ENCODE measurements at places on chromosomes 13 and 19.

GRCh38 chr13:40651866-40652587, 14.4 kb downstream of the FOXO1 start:
- no peak for DNase-seq

- no peak for DNase-seq
These were observed 80.1 kb downstream of the DACH1 start for GRCh38 chr13:71786875-71787274.

- DNase-seq, result no peak
These were observed 160.5 kb downstream of the TM9SF2 start for GRCh38 chr13:99661791-99662190.

DNA sequence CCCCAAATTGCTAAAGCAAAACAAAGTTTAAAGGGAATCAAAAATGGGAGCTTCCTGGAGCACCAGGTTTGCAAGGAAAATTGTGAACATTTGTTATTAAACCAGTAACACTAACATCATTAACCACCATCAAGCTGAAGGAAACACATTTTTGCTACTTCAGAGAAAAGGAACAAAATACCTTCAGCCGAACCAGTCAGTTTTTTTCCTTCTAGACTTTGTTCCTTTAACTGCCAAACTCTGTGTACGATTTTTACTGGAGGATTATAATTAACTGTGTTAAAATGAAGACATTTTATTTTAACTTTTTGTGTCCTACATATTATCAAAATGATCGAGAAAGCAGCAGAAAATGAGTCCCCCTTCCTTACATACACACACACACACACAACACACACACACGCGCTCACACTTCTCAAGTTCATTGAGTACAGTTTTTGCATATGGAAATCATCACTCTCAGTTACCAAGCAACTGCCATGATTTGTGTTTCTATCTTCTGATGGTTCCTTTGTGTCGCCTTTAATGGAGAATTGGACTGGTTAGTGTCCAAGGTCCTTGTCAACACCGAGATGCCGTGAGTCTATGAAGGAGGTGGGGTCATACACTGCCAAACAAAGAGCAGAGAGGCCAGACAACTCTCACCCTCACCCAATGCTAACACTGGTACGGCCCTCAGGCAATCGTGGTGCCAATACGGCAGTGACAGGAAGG, 9.8 kb upstream of the SERP2 start:
- no peak for DNase-seq

DNA sequence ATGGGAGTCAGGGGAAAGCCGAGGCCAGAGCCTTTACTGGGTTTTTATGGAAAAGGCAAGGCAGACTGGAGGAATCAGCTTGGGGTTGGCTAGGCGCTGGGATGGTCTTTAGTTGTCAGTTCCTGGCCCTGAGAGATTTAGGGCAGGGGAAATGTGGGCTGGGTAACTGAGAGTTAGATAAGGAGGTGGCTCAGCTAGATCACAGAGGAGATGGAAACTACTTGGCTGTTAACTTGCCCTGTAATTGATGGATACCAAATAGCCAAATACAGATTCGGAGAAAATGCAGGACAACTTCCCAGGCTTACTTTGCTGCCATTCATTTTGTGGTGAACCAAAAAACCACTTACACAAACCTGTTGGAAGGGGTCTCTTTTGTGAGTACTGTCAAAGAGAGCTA, 54.0 kb downstream of the LRCH1 start:
- no peak for DNase-seq

DNA sequence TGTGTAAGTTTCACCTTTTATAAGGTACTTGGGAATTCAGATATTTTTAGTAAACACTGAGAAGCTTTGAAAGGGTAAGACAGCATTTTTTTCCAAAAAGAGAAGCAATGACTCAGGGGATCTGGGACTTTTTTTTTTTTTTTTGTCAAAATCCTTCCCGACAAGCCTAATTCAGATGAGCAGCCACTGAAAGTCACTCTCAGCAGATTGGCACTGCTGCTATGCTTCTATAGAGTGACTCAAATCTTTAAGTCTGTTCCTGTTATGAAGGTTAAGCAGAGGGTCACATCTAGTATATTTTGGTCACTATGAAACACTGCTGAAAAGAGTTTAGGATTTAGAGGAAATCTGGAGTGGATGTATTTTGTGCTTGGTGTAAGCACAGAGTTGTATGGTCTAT, 571.1 kb downstream of the MYO16 start:
- no peak for DNase-seq

- peak; percentile 71 for DNase-seq
These were observed 2.3 kb downstream of the PRKD2 start for GRCh38 chr19:46714444-46715106.

DNA sequence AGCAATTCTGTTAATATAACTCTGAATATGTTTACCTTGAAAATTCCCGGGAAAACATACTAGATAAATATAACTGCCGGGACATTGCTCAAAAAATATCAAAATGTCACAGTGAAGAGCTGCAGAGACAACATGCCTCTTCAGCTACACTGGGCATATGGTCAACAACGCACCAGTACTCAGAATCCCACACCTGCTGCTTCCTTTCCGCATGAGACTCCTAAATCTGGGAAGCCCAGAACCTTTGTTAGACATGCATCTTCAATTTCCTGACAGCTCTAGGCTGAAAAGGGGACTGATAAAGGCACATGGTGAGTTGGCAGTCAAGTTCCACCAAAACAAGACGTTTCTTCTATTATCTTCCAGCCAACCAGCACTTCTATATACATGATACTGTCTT, 53.7 kb downstream of the USP12 start:
- DNase-seq, result no peak

DNA sequence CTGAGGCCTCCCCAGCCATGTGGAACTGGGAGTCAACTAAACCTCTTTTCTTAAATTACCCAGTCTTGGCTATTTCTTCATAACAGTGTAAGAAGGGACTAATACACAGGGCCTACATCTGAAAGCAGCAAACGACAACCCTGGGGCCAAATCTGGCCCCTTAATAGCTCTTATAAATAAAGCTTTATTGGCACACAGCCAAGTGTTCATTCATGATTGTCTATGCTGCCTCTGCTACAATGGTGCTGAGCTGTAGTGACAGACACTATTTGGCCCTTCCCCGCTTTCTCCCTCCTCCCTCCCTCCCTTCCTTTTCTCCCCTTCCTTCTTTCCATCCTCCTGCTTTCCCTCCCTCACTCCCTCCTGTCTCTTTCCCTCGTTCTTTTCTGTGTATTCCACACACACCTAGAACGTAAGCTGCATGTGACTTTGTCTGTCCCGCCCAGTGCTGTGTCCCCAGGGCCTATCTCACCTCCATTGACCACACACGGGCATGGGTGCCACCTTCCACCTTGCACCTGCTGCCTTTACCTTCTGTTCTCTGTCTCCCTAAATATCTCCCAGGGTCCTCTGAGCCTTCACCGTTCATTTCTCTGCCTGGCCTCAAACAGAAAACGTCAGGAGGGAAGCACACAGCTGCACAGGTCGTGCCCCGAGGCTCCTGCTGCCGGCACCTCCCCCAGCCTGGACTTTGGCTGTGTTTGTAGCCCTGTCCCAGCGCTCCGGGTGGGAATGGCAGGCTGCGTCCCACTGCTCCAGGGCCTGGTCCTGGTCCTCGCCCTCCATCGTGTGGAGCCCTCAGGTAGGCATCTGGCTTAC, at the start of gene PROZ:
TSS of gene PROZ (plus strand) at position 720 of the 819 bp plus-strand sequence. CDS start at position 733, 13 bp downstream.
- no peak for DNase-seq

DNA sequence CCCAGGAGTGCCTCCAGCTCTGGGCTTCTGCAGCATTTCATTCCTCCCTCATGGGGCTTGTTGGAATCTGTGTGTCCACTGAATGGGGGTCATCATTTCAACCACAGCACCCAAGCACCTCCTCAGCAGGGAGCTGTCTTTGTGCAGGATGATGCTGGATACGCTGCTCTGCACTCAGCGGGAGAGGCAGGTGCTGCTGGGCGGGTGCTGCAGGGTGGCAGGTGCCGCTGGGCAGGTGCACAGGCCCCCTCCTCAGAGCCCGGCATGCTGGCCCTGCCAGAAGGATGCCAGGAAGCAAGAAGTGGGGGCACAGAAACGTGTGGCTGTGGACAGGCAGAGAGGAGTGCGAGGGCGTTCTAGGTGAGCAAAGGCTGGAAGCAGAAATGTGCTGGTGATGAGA, 121.8 kb upstream of the VSTM2B start:
- no peak for DNase-seq

GRCh38 chr19:58555369-58555885, 522 bp upstream of the CHMP2A start:
- no peak for DNase-seq

GRCh38 chr13:37144661-37145060, 39.2 kb upstream of the CSNK1A1L start:
- DNase-seq, result no peak

DNA sequence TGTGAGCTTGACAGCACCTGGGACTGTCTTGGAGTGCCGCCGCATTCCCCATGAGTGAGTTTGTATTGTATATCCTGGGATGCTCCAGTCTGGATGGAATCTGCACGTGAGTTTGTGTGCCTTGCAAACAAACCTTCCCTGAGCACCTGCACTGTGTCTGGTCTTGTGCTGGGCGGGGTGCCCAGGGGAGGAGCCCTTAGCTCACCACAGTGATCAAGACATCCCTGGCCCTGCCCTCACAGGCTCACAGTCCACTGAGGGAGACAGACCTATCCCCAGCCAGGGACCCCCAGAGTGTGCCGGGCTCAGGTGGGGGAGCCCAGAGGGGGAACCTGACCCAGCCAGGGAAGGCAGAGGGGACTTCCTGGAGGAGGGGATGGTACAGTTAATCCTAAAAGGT, 1.7 kb upstream of the BCAM start:
- DNase-seq, result no peak

DNA sequence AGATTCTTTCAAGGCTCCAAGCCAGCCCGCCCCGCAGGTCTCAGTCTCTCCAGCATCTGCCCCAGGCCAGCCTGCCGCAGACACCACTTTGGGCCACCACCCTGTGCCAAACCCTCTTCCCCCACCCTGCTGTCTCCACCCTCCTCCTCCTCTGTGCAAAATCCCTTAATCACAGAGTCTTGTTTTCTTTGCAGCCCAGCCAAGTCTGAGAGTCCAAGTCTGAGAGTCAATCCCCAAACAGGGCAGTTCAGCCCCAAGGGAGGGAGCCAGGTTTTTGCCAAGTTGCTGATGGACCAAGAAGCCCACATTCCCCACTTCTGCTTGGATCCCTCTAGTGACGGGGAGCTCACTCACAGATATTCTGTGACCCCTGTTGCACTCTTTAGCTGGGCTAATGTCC, 3.1 kb downstream of the ADAMTS10 start:
- no peak for DNase-seq

DNA sequence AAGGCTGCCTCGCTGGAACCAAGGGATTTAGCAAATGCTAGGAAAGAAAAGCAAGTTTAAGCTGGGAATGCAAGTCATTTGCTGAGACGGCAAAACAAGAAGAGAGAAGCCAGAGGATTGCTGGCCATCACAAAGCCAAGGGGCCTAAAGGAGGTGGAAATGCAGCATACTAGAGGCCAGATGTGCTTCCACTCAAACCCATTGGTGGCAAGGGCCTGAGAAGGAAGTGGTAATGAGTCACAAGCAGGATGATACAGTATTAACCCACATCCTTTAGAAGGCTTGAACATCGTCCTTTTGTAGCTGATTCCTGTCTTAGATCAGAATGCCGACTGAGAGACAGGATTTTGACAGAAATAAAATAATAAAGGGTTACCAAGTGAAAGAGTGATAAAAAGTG, 68.2 kb downstream of the ITGBL1 start:
- DNase-seq, result peak; percentile 41

DNA sequence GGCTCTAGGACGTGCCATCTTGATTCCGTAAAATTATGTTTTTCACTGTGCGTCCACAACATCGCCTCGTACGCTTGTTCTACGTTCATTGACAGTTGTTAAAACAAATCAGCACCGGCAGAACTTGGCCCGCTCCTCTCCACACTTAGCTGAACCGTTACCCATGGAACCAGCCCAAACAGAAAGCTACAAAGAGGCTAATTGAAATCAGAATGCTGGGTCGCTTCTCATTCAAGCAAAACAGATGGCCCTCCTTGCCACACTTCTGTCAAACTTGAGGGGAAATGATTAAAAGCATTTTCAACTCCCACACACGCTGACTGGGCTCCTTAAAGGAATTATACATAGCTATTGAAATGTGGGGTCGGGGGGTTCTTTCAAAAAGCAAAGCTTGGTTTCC, 71.6 kb downstream of the TM9SF2 start:
- DNase-seq, result no peak

DNA sequence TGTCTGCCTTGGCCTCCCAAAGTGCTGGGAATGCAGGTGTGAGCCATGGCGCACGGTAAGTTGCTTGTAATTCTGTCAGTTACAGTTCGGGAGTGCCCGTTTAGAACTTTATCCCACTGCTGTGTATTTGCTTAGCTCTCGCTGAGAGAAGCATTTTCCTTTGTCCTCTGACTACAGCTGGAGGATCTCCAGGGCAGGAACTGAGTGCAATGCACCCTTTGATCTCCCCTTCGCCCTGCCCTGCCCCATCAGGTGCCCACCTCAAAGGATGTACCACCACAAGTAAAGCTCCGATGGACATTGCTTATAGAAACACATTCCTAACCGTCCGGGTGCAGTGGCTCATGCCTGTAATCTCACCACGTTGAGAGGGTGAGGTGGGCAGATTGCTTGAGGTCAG, 6.5 kb downstream of the BRME1 start:
- no peak for DNase-seq

DNA sequence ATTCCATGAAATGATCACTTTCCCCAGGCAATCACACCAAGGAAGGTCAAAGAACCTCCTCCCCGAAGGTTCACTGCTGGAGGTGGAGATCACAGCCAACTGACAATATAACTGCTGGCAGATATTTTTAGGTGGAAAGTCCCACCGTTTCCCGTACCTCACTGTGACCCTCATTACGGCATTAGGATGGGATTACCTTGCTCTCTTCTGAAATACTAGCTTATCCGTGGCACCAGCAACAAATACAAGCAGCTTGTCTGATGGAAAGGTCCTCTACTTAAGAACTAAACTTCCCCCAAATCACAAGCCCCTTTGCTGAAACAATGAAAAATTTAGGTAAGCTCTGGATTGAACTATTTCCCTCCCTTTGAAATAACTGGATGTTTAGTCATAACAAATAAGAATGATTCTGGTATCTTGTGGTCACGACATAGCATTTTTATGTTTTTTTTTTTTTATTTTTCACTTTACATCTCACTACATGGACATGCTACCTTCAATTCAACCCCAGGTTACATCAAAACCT, 178.9 kb downstream of the COL4A1 start:
- no peak for DNase-seq

- DNase-seq, result no peak
These were observed 3.9 kb downstream of the DAND5 start for GRCh38 chr19:12973236-12973635.

GRCh38 chr19:42540071-42540553, 11.8 kb upstream of the CEACAM1 start:
- DNase-seq, result no peak
